ENCODE measurements at places on chromosomes 2 and 18. TPM values are rescaled to one million over a fixed set of nuclear protein-coding genes. Genes with fewer than 3 reads are reported as not detected.
A peak's percentile ranks its signal among the peaks of the same experiment; 100 is the strongest.

DNA sequence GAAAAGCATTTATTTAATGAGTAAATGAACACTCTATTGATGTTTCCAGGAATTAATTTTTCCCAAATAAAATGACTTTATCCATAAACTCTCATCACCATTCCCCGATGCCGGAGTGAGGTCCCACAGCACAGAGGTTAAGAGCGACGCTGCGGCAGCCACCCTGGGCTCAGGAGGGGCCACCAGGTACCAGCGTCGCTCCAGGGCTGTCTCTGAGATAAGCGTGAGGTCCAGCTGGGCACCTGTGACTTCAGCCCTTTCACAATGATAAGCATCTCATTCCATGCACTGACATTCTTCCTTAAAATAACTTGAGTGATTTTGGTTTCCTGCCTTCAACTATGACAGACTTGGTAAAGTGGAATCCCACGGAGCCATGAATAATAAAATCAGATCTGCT, 182.1 kb downstream of the TWIST2 start:
- no peak for DNase-seq

DNA sequence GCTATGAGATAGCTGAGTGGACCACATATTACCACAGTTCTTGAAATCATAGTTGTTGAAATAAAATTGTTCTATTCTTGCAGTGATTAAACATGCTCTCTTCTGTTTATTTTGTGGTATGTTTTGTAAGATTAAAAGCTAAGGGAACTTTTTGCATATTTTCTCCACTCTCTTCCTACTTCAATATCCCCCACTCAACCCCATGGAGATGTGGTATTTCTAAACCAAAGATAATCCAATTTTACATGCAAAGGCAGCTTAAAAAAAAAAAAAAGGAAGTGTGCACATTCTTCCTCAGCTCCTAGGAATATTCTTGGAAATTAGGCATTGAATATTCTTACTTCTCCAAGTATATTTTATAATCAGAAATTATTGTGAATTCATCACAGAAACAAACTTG, 15.0 kb upstream of the PAX3 start:
- DNase-seq: no peak

- no peak for DNase-seq
Measured at GRCh38 chr2:22056621-22057132, 932.9 kb downstream of the TDRD15 start.

The PROM2 gene
- total RNA-seq: 1.2 TPM

The SCYGR4 gene
- total RNA-seq: not detected

DNA sequence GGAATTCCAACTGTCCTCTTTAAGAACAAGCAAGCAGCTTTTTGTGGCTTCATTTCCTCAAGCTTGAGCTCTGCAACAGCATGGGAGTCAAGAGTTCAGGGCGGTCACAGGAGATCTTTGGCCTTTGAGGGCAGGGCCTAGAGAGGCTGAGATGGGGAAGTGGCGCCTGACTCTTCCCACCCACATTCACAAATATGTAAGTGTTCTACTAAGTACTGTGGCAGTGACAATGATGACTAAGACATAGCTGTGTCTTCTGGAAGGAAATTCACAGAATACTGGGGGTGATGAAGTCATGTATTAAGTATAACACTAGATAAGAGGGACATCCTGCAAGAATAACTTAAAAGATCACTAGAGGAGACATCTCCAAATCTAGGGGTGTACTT, 15.0 kb downstream of the RND3 start:
- no peak for DNase-seq

DNA sequence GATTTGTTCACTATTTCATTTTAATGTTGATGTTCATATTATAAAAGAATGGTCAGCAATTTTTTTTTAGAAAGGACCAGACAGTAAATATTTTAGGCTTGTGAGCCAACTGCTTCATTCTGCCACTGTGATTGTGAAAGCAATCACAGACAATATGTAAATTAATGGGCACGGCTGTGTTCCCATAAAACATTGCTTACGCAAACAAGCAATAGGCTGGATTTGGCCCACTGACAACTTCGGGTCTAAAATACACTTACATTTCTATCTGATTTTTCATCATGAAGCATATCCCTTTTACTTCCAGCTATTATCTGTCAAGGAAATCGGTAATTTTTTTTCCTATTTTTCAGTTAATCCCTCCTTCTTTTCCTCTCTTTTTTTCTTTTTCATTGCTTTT, 182.2 kb upstream of the CDH2 start:
- DNase-seq: no peak

- peak; percentile 76 for DNase-seq
Measured at GRCh38 chr2:17804358-17804757, 11.9 kb upstream of the MSGN1 start.

The CRYBA2 gene
- total RNA-seq: not detected

The RMC1 gene
- total RNA-seq: 41.5 TPM

DNA sequence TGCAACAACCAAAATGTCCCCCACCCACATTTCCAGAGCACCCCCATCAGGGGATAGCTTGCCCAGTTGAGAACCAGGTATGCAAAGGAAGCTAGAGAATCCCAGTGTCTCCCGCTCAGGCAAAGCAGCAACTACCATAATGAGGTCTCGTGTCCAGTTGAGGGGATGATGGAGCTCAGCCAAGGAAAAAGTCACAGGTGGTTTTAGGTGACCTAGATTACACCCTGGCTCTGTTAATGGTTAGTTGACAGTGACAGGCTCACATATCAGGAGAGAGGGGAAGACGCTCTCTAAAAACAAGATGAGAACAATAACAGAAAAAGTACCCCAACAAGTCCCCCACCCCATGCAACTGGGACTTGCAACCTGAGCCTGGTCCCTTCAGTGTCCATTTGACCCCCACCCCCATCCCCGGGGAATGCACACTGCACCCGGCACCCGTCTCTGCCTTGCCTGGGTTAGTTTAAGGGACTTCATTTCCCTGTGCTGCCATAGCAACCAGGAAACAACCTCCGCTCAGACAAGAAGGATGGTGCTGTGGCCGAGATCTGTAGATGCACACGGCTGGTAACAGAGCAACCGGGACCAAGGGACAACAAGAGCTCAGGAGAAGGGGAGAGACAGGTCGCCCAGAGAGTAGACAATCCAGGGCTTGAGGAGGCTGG, at the start of gene KIAA2012:
Gene KIAA2012 (plus strand): TSS at position 519 of the 665 bp plus-strand sequence. CDS start 373 bp downstream, outside the sequence.
- DNase-seq: no peak

The SERPINB12 gene
- total RNA-seq: not detected

The CENPA gene
- 63.6 TPM for total RNA-seq

DNA sequence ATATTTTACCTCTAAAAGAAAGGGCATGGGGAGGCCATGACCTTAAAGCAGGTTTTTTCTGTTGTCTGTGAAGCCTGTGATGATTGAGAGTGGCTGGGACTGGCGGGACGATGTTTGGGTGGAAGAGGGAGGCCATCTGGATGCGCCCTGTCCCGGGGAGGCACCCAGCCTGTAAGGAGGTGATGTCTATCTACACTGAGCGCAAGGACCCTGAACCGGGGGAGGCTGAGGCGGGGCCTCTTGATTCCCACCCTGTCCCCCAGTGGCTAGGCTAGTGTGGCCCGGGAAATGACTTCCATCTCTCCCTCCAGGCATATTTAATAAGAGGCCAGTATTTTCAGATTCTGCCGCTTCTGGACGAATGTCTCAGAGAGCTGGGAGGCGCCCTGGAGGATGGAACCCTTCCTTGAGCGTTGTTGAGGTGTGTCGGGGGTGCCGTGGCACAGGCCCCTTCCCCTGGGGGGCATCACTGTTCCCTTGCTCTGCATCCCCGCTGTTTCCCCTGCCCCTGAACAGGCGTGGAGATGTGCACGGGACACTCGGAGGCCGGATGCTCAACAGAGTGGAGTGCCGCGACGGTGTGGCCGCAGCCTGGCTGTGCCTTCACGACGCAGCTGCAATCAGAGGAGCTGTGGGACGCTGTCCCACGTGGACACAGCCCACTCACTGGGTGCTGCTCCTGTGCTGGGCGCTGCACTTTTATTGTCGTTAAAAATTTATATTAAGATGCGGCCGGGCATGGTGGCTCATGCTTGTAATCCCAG, 185.4 kb downstream of the LDLRAD4 start:
- DNase-seq: no peak

DNA sequence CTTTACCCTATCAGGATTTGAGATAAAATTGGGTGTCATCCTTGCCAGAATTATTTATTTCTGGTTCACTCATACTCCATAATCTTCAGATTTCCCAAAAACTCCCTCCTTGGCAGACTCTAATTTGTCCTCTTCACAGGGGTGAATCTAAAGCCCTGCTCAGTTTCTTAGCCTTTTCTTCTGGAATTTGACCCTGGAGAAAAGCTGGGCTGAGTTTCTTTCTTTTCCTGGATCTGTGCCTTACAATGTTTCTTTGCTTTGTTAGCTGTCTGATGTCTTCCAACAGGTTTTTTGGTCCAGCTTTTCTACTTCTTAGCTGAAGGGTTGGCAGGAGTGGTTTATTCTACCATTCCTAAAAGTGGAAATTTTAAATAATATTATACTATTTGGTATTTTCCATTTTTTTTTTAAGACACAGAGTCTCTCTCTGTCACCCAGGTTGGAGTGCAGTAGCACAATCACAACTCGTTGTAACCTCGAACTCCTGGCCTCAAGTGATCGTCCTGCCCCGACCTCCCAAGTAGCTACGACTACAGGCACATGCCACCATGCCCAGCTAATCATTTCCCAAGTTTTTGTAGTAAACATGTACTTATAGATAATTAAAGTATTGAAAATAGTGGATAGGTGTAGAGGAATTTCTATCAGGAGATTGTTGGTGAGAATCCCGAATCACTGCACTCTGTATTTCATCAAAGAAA, 138.4 kb upstream of the TWIST2 start:
- DNase-seq: no peak

GRCh38 chr2:23066686-23067085, 318.3 kb upstream of the KLHL29 start:
- no peak for DNase-seq

- DNase-seq: no peak
Measured at GRCh38 chr18:6441200-6441599, 26.5 kb upstream of the L3MBTL4 start.

The LDLRAD4 gene
- 31.6 TPM for total RNA-seq

The CAB39 gene
- total RNA-seq: 53.4 TPM

- peak; percentile 28 for DNase-seq
Measured at GRCh38 chr2:11754700-11755015, 8.2 kb downstream of the LPIN1 start.

The AOX1 gene
- 0.07 TPM for total RNA-seq

GRCh38 chr2:200748779-200749178, 62.9 kb upstream of the BZW1 start:
- DNase-seq: no peak

DNA sequence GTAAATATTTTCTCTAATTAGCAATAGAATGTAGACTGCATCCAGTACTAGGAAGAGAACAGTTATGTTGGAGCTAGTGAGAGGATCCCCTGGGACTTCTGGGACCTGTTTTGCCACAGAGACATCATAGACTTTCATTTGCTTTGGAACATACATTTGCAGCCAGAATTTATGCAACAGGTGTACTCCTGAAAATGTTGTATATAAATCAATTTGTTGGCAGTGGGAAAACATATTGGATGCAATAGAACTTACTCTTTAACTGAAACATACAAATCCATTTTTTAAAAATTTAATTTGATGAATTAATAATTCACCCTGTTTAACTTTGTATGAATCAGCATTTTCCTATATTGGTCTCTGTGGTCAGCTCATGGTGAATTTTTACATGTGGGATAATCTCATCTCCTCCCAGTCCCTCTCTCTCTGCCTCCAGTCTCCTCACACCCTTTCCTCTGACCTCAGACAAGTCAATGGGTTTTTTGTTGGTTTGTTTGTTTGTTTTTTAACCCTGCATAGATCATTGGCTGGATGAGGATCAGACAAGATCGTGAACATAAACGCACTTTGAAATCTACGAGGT, 263.0 kb downstream of the LPIN1 start:
- DNase-seq: no peak

DNA sequence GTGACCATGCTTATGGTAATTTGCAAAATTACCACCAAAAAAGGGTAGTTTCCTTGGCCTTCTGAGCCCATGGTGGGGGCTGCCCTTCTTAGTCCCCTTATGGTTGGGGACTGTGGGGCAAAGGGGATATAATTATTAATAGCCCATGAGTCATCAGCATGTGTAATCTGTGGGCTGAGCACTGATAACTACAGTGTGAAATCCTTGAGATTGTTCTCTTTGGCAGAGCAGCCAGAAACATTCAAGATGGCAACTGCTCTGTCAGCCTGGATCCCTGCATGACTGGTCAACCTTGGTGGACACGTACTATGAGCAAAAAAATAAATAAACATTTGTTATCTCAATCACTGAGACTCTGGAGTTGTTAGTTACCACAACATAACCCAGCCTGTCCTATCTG, 61.3 kb downstream of the MGAT4A start:
- no peak for DNase-seq

- DNase-seq: no peak
Measured at GRCh38 chr18:78821396-78821795, 158.2 kb upstream of the SALL3 start.

The IL36RN gene
- not detected for total RNA-seq

DNA sequence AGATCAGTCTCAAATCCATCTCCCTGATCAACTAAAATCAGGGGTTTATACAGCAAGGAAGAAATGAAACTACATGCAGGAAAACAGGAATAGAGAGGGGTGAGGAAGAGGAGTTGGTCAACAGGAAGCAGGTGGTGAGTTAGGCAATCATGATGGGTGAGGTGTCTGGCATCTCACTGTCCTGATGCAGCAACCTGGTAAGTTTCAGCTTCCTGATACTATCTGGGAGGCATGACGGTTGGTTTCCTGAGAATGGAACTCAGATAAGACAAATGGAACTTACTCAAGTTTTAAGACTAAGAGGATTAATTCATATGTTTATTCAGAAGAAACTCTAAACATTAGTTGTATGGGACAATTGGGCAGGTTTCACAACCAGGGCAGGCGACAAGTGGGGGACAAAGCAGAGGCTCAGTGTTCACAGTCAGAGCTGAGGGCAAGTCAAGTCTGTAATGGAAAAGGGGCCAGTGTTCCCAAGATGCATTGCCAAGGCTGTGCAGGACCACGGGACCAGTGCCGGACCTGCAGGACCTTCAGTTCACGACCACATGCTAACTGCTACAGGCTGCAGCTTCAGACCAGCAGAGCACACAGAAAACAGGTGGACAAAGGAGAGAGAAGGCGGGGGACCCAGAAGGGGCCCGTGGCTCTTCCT, 17.7 kb upstream of the GALM start:
- DNase-seq: peak; percentile 58

The GIGYF2 gene
- 60.9 TPM for total RNA-seq

- DNase-seq: no peak
Measured at GRCh38 chr2:162908567-162908966, 70.0 kb upstream of the KCNH7 start.

The LHCGR gene
- total RNA-seq: not detected

GRCh38 chr2:144476682-144477081, 43.2 kb downstream of the ZEB2 start:
- DNase-seq: no peak

GRCh38 chr2:19731037-19731436, 170.7 kb downstream of the TTC32 start:
- no peak for DNase-seq

GRCh38 chr2:19900931-19901441, 797 bp downstream of the TTC32 start:
- peak; percentile 32 for DNase-seq

DNA sequence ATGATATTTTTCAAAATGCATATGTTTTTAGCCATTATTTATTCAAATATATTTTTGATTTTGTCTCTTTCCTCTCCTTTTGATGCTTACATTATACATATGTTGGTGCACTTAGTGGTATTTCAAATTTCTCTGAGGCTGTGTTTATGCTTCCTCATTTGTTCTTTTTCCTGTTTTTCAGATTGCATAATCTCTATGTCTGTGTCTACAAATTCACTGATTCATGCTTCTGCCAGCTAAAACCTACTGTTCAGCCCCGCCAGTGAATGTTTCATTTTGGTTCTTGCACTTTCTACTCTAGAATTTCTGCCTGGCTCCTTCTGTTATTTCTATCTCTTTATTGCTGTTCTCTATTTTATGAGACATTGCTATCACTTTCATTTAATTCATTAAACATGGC, 951.7 kb upstream of the CNTNAP5 start:
- no peak for DNase-seq

Measured in OCI-LY7 (cell line).